ENCODE measurements at places on chromosomes 4 and X.

DNA sequence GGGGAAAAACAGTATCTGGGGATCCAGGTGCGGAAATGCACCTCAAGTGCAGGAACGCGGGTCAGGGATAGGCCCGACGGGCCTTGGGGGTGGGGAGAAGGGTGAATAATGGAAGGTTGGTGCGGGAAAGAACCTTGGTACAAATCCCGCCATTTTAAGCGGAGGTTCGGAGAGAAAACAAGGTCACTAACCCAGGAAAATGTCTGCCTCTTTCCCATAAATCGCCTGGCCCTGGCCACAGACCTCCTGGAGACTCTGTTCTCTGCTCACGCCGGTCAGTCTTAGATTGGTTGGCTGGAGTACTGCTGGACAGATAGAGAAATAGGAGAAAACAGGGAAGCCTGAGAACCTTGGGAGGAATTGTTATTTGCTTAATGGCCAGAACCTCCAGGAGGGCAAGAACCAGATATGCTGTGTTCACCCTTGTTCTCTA is 897 bp upstream of the FBXL5 start:
- DNase-seq = no peak

DNA sequence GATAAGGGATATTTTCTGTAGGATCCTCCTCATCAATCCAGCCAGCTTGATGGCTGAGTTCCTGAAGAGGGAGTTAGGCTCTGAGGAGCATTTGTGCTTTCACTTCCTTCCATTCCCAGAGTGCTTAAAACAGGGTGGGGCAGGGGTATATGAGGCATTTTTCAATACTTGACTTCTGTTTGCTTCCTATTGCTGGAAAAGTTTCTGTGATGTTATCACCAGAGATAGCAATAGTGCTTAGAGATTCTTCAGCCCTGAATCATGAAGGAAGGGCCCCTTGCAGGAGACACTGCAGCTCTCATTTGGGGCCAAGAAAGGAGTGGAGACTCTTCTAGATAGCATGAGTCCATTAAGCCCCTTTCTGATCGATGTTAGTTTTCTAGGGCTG is 166.7 kb upstream of the RPS6KA3 start:
- DNase-seq = no peak

DNA sequence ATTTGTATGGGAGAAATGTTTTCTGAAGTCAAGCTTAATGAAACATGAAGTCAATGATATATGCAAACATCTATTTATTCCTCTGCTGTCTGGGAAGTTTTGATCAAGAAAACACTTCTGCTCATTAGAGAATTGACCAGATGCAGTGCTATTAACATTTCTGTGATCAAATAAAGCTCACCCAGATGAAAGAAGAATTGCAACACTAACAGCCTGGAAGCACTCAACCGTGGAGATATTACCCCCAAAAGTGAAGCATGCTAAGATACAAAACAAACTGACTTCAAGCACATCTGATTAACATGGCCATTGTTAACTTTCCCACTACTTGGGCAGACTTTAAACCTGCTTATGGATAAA is 73.7 kb upstream of the GUCY1A1 start:
- no peak for DNase-seq

- peak; percentile 78 for DNase-seq
Measured at GRCh38 chrX:1468250-1468772, 15.6 kb upstream of the ASMTL start.

DNA sequence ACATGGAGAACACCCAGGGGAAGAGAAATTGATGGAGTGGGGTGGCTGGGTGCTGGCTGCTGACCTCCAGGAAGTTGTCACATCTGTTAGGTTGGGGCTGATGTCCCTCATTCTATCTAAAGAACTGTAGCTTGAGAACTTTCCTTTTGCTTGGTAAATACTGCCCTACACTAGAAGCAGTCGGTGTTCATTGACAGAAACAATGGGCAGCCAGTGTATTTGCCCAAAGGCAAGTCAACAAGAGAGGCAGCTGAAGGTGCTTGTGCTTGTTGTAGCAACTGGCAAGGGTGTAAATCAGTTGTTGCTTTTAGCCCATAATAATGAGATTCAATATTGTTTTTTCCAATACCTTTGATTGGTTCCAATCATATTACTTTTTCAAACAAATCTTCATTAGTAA is 956 bp downstream of the TMEM154 start:
- DNase-seq = no peak

DNA sequence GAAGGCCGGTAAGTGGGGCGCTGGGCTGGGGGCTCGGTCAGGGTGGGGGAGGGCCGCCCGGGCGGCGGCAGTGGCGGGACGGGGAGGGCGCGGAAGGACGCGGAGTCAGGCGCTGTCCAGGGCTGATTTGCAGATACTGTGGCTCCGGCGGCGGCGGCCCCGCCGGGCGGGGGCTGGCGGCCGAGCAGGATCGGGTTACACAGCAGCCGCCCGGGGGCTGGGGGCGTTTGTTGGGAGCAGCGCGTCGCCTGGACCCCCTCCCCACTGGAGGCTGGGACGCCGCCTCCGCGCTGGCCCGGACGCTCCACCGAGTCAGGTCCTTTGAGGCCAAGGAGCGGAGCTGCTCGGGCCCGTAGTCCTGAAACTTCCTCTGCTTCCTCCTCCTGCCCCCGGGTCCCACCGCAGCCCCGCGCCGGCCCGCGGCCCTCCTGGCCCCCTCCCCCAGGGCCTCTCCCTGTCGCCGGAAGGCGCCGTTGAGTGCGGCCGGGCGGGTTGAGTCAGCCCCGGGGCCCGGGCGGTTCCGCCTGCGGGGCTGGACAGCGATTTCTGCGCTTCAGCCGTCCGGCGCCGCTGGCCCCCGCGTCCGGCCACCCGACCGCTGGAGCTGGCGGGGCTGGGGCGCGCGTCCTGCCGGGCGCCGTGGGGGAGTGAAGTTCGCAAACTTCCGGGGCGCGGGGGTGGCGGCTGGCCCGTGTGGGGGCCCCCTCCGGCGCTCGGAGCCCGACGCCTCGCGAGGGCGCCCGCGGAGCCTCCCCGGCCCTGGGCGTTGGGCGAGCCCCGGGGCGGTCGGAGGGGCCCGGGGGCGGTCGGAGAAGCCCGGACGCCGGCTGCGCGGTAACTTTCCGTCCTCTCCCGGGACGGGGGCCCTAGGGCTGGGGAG is 746 bp downstream of the REST start:
- DNase-seq = peak; percentile 78

DNA sequence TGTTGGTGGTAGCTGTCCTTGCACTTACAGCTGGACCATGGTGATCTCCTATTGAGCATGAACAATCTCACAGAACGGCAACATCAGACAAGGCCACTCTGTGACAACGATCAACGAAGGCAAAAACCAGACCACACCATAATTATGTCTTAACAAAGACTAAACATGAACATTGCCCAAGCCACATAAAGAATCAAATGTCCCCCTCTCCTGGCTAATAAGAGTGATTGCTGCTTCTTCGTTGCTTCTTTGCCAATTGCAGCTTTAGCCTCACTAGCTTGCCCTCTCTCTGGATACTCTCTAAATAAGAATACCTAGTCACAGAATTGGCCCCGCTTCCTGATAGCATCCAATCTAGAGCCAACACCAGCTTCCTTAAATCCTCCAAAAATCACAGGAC is 41.5 kb upstream of the PGRMC1 start:
- no peak for DNase-seq

- DNase-seq = peak; percentile 58
Measured at GRCh38 chr4:153153339-153153871, 50.8 kb upstream of the TRIM2 start.

GRCh38 chr4:107129076-107129475 is 93.0 kb upstream of the DKK2 start:
- no peak for DNase-seq

DNA sequence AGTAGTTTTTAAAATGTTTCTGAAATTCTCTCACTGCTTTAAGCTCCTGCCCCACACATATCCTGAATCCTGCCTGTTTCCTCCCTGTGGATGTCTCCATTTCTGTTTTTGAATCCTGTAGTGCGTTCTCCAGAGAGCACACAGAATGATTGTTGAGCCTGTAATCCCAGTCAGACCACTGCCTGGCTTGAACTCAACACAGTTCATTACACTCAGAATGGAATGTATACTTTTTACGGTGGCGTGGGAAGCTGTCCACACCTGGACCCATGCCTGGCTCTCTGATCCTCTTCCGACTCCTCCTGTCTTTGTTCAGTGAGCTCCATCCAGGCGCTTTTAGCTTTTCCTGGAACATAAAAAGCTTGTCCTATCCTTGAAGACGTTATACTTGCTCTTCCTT is 1217.0 kb upstream of the PRKX start:
- DNase-seq = no peak

DNA sequence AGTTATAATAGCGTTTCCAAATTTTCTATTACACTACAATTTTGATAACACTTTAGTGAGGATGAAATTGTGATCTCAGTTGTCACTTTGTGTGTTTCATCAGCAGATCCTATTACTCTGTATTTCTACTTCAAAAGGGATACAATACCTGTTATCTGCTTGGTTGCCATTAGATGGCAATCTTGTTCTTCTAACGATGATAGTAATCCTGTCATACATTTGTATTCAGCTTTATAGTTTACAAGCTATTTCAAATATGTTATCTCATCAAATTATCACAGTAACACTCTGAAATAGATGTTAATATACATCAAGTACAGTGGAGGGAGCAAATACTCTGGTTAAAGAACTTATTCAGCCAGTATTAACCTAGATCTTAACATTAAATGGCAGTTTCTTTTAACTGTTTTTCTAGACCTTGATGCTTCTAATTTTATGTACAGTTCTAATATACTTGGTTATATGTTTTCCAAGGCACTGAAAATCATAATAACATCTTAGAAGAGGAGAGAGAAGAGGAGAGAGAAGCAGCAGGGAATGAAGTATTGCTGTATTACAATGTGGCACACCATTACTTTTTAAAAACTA is 292.0 kb downstream of the CCSER1 start:
- peak; percentile 18 for DNase-seq

DNA sequence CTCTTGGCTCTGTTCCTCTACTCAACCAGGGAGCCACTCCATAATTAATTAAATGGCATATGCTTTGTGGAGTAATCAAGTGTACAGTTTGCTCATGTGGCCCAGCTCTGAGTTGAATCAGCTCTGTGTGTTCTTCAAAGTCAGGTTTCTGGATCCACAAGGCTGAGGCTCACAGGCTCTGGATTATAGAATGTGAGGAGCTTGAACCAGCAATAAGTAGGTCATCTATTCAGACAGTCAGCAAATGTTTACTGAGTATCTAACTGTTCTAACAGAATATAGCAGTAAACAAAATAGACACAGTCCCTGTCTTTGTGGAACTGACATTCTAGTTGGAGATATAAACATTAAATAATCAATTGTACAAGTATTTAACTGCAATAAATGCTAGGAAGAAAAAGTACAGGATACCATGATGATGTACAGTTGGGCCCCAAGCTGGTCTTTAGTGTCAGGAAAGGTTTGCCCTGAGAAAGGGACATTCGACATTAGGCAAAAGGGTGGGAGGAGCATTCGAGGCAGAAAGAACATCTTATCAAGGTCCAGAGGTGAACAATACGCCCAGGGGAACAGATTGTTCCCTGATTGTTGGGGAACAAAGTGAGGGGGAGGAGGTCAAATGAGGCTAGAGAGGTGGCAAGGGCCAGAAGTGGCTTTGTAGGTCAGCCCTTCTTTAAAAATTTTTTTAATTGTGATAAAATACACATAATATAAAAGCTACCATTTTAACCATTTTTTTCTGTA is 20.5 kb upstream of the TSR2 start:
- no peak for DNase-seq

DNA sequence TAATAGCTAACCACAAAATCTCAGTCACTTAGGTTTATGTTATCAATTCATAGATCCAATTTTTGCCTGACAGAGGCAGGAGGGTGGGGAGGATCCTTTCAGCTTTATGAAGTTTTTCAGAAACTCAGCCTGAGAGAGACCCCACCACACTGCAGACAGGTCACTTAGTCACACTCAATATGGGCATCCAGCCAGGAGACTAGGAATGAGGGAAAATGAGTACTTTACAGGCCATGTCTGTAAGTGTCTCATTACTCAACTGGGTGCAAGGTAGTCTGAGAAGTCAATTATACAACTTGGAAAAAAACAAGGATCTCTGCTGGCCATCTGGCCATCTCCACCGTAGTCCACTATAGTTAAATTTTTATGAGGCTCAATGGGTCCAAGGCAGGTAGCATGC is 365.9 kb downstream of the INPP4B start:
- no peak for DNase-seq

DNA sequence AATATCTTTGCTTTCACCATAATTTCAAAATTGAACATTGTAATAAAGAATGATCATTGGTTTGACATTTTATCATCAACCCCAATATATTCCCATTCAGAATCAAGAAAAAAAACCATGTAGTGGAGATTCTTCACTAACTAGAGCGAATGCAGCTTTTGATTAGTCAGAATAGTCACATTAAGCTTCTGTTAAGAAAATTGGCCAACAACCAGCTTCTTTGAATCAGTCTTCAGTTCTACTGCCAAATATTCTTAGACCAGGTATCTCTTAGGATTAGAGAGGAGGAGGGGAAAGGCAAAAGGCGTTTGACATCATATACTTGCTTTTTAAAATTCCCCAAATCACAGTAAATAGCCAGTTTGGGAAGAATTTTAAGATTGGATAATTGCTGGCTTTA is 22.2 kb upstream of the TBC1D8B start:
- no peak for DNase-seq

- DNase-seq = no peak
Measured at GRCh38 chr4:140133576-140133975, 20.4 kb downstream of the MAML3 start.

- DNase-seq = peak; percentile 91
Measured at GRCh38 chr4:77586951-77587383, 18.7 kb upstream of the CXCL13 start.

DNA sequence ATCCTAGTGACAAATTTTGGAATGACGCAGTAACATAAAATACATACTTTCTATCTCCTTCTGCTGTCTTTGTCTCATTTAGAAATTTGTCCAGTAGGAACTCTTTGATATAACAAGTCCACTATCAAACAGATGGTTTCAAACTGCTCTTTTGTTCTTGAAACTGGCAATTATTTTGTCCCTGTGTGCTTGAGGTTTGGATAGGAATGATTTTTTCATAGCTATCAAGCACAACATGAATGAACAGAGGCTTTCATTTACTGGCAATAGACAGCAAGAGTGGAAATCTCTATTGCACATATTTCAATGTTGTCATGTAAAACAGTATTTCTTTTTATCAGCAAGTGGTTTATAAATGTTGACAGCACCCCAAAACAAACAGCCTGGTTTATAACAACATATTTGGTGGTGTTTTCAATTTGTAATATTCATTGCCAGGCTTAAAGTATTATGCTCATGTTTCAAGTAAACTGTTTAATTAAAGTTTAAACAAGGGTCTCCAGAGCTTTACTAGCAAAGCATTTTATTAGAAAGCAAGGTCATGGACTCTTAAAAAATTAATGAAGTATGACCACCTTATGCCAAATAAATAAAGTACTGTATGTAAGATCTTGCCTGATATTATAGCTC is 60.0 kb downstream of the TIGD2 start:
- DNase-seq = no peak

DNA sequence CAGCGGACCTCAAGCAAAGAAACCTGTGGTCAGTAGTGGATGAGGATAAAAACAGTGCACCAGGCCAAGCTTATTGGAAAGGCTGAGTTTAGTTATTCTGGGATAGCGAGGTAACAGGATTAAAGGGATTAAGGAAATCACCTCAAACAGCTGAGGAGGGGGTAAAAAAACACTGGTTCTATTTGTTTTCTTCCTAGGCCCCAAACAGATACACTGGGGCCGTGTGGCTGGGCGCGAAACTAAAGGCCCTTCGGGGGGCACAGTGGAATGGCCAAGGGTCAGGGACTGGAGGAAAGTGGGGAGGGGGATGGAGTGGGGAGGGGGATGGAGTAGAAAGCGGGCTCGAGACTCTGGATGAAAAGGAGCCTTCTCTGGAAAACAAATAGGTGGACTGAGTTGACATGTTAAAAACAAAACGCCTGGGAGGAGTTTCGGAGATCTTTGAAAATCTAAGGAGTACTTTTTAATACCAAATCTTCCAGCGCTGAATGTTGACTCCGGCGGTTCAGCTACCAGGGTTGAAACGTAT is 2.9 kb downstream of the SOX3 start:
- no peak for DNase-seq
